CD4-positive, alpha-beta T cell treated with Interleukin-4 for 1 hour (primary cell): ENCODE measurements at places on chromosomes 2 and 18.

- DNase-seq: no peak
Measured at GRCh38 chr2:172198908-172199307, 96.2 kb upstream of the DLX2 start.

- peak; percentile 75 for DNase-seq
Measured at GRCh38 chr2:43169099-43169945, 57.1 kb downstream of the ZFP36L2 start.

DNA sequence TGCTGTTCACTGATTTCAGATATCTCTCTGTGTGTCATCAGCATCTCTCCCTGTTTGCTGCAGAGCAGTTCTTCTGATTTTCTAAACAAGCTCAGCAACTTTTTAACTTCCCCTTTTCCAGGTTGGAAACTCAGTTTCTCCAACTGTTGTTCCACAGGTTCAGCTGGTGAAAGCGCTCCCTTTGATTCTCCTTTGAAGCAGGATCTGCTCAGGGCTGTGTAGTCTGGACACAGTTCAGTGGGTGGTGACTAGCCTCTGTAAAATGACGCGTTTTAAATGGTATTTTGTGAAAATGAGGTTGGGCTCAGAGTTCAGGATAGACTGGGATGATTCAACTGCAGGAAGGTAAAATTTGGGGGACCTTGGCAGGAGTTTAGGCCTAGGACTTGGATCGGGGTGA, 106.3 kb downstream of the TRIM43 start:
- no peak for DNase-seq

DNA sequence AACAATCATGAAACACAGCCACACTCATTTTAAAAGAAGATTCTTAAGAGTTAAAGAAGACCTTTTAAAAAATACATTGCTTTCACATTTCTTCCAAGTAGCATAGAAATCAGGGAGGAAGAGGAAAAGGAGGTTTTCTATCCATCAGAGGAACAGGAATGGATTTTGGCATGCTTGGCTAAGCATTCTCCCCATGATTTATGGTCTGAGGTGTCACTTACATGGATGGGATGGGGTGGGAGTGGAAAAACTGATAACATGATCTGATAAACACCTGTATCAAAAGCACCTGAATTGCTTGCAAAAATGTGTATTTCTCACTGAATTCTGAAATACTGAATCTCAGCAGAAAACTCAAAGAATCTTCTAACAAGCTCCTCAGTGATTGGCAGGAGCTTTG, 265.9 kb downstream of the NRXN1 start:
- DNase-seq: no peak

GRCh38 chr2:11871421-11871820, 125.0 kb downstream of the LPIN1 start:
- DNase-seq: no peak

DNA sequence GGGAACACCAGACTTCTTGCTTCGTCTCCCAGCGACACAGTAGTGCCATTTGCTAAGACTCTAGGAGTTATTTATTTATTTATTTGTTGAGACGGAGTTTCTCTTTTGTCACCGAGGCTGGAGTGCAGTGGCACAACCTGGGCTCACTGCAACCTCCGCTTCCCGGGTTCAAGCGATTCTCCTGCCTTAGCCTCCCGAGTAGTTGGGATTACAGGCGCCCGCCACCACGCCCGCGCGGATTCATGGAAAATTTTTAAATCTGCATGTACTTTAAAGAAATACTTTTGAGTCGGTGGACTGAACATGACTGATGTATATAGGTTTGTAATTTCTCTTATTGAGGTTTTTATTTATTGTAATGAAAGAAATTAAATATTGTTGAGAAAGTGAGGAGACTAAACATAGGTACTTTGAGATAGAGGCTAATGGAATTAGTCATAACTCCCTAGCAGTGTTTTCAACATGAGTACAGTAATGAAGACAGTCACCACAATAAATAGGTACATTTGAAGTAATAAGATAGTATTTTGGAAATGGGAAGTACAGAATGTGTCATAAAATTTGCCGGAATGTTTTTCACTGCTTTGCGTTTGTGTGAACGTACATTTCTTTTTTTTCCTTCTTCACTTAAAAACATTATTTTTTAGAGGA, 983 bp downstream of the MTX2 start:
- DNase-seq: no peak

GRCh38 chr2:49988276-49988675, 834.0 kb upstream of the FSHR start:
- DNase-seq: no peak

GRCh38 chr2:224601923-224602322, 16.8 kb upstream of the CUL3 start:
- DNase-seq: no peak

DNA sequence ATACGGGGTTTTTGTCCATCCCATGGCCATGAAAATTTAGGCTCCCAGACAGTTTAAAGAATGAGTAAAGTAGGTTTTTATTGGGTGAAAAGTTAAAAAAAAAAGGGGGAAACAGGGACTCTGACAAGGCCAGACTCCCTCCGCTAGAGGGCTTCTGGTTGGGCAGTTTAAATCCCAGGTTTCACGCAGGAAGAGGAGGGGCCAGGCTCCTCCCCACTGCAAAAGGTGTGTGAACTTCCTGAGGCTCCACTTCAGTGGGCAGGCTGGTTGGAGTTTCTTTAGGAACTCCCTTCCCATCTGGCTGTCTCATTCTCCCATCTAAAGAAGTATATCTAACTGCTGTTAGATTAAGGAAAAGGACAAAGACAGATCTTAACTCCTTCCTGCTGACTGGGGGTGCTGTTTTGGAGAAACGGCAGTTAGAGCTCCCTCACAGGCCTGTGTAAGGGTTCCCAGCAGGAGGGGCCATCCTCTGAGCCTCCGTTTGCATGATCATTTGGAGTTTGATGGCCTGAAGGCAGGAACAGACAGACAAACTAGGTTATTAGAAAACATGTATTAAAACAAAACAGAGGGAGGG, 1160.7 kb downstream of the CNTNAP5 start:
- no peak for DNase-seq

GRCh38 chr18:40210696-40211095, 1744.3 kb upstream of the PIK3C3 start:
- no peak for DNase-seq

GRCh38 chr2:111966241-111966640, 67.8 kb downstream of the MERTK start:
- no peak for DNase-seq

GRCh38 chr2:226118471-226119429, 680.9 kb downstream of the IRS1 start:
- DNase-seq: peak; percentile 28
